ENCODE measurements at places on chromosomes 6 and 20. TPM values are rescaled to one million over a fixed set of nuclear protein-coding genes. Genes with fewer than 3 reads are reported as not detected.

DNA sequence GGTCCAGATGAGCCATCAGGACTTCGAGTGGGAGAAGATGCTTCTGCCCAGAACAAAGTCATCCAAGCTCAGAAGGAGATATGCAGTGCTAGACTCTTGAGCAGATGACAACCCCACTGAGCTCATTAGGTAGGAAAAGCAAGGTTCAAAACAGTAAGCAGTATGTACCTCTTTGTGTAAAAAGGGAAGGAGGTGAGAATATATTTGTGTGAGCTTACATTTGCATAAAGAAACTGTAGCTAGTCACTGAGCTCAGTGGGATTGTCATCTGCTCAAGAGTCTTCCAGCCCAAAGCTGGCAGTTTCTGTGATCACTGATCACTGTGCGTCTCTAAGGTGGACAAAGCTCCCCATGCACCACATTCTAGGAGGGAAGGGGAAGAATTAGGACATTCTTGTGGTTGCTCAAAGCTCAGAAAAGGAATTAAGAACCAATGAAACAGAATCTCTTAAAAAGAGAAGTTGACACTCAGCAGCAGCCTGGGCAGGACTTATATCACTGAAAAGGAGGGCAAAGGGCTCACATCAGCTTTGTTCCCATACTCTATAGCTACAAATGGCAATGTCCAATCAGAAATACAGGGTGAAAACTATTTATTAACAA lies 90.0 kb upstream of the MAFB start:
- DNase-seq = no peak

GRCh38 chr20:42775866-42776265 lies 413.8 kb downstream of the PTPRT start:
- no peak for DNase-seq

- no peak for DNase-seq
These were observed 58.2 kb downstream of the SPACA1 start for GRCh38 chr6:88105741-88106340.

Gene NUS1
- total RNA-seq = 42.2 TPM
